Effector CD4-positive, alpha-beta T cell (primary cell): ENCODE measurements at places on chromosomes 4 and X.

DNA sequence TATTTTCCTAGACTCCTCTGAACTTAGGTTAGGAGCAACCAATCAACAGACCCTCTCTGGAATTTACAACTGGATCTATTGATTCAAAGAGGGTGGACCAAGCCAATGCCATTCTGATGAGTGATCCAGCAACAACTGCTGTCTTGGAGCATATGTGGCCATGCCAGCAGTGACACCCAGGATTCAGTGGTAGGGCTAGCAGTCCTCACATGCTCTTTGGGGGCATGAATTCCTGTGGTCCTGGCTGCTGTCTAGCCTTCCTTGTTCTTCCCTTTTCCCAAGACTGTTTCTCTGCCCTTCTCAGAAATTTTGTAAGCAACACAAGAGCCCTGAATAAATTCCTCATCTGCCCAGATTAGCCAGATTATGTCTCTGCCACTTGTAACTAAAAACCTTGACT is 61.5 kb upstream of the GATB start:
- no peak for DNase-seq

- DNase-seq = no peak
Observed at GRCh38 chrX:19785647-19786046, 101.8 kb downstream of the SH3KBP1 start.

DNA sequence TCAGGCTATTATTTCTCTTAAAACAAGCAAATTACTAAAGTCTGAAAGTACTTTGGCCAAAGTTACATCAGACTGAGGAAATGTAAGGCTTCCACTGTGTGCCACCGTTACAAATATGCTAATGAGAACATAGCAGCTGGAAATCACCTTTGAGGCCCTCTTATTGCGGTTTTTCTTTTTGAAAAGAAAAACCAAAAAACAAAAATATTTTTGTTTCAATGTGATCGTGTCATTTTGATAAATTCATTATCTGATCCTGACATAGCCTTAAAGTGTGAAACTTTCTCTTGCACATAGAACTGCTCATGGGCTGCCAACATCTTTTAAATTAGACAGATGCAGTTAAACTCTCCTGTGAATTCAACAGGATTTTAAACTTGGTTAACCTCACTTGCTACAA is 2.8 kb upstream of the TIFA start:
- DNase-seq = no peak

- no peak for DNase-seq
Observed at GRCh38 chr4:173461170-173461569, 62.3 kb upstream of the SCRG1 start.

DNA sequence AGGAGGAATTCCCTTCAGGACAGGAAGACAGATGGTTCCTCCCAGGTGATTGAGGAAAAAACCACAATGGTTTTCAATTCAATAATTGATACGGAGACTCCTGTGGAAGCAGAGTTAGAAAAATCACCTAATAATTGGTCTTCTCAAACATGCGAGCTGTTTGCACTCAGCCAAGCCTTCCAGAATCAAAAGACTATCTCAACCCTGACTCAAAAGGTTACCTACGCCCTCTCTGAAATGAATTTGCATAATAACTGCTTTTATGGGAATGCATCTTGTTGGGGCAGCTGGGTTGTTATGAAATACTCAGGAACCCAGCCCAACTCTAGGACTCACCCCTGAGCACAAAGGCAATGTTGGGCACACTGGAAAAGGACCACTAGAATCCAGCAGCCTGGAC is 66.9 kb upstream of the ARSJ start:
- no peak for DNase-seq

- DNase-seq = no peak
Observed at GRCh38 chr4:112302320-112303274, 5.4 kb downstream of the ALPK1 start.

DNA sequence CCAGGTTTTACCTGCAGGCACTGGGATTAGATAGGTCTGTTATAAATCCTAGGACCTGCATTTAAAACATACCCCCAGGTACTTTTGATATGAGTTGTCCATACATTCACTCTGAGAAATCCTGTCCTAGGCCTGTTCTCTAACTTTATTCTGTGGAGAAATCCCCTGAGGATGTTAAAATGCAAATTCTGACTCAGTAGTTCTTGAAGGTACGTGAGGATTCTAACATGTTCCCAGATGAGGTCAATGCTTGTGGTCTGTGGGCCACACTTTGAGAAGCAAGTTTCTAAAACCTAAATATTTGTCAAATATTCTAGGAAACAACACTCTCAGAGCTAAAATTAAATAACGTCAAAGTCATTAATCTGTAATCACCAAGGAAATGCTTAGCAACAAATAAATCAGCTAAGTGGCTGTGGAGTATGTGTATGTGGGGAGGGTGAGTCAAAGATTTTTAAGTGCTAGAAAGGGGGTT is 101.3 kb upstream of the MAGEB16 start:
- no peak for DNase-seq

DNA sequence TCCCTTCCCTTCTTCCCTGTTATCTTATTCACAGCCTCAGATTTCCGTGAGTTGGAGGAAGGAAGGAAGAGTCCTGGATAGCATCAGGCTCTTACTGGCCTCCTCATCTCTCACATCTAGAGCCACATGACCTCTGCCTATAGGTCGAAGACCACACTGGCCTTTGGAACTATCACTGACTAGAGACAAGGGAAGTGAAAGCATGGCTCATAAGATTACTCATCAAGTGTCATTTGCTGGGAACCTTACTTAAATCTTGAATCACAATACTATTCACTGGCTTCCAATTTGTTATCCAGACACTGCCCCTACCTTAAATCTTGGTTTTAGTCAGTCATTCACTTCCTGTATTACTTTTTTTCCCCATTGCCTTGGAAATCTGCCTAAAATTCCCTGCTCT is 61.6 kb upstream of the MTMR8 start:
- no peak for DNase-seq

- no peak for DNase-seq
Observed at GRCh38 chr4:106238820-106239420, 77.1 kb downstream of the TBCK start.

DNA sequence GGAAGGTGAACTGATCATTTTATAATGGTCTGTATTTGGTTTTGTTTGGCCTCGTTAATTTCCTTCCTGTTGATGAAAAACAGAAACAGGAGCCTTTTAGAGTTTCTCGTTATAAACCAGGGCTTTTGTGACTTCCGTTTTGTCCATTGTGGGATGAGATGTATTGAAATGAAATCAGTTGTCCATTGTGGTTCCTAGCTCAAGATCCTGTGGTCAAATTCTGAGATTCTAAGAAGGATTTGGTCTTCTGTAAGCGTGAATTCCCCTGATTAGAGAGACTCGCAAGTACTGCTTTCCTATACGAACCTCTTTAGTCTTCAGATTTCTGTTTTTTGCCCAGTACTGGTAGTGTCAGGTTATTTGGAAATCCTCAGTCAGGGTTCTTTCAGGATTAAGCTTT is 101.7 kb downstream of the RAPGEF2 start:
- no peak for DNase-seq

GRCh38 chr4:159382856-159383561 is 280.1 kb downstream of the RAPGEF2 start:
- DNase-seq = no peak

DNA sequence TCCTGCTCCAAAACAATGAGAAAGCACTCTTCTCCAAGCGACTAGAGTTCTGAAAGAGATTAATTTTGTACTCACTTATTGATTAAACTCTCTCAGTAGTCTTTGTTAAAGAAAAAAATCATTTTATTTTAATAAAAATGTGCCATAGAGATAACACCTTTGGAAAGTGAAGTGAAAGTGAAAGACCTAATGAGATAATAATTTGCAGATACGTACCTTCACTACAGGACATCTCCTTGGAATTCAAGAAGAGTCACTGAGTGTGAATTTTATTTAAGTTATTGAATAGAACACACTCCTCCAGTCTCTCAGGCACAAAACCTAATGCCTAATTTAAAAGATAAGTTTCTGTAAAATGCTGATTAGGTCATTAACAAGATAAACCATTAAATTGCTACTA is 1070.6 kb upstream of the GRID2 start:
- DNase-seq = no peak
